Left colon (tissue), 2 donors: ENCODE measurements at places on chromosomes 7 and 10. TPM values are rescaled to one million over a fixed set of nuclear protein-coding genes. Genes with fewer than 3 reads are reported as not detected.

The TRIM50 gene
- 0.28 TPM for total RNA-seq

The ADCY1 gene
- total RNA-seq = 1.2 TPM

The CYP2C9 gene
- total RNA-seq = 7.1 TPM

DNA sequence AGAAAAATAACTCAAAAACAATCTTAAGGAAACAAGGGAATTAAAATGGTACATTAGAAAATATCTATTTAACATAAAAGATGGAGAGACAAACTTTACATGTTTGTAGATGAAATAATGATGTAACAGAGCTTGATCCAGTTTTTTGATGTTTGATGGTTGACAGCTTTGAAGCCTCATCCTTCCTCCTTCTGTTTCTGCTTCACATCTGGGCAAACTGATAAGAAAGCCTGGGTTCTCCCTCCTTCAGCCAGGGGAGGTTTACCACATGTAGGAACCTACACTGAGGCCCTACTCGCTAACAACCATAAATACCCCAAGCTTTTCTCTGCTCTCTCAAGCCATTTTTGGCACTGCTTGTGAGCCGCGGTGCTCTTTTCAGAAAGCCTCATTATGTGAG is 82.8 kb upstream of the ZNF32 start:
- DNase-seq = no peak

DNA sequence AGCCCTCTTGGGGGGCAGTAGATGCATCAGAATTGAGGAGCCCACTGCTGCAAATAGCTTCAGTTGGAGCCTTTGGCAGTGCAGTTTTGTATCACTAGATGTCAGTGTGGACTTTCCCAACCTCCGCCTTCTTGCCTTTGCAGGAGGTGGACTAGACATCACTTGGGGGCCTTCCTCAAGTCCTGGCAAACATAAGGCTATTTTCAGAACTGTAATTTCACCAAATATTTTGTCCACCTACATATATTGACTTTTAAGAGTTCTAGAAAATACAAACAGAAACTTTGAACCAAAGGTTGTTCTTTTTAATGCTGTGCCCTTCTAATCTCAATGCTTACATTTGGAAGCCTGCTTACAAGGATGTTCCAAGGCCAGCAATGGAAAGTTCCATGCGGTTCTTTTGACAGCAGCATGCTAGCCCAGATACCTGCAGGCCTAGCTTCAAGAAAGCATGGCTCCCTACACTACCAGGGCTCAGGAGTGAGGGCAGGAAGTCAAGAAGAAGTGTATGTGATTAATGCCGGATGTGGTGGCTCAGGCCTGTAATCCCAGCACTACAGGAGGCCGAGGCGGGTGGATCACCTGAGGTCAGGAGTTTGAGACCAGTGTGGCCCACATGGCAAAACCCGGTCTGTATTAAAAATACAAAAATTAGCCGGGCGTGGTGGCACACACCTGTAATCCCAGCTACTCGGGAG is 8.0 kb upstream of the ZNRF2 start:
- no peak for DNase-seq

GRCh38 chr7:106947244-106947728 is 82.2 kb downstream of the PIK3CG start:
- DNase-seq = no peak

- no peak for DNase-seq
Measured at GRCh38 chr7:81165070-81165469, 246.2 kb upstream of the SEMA3C start.

DNA sequence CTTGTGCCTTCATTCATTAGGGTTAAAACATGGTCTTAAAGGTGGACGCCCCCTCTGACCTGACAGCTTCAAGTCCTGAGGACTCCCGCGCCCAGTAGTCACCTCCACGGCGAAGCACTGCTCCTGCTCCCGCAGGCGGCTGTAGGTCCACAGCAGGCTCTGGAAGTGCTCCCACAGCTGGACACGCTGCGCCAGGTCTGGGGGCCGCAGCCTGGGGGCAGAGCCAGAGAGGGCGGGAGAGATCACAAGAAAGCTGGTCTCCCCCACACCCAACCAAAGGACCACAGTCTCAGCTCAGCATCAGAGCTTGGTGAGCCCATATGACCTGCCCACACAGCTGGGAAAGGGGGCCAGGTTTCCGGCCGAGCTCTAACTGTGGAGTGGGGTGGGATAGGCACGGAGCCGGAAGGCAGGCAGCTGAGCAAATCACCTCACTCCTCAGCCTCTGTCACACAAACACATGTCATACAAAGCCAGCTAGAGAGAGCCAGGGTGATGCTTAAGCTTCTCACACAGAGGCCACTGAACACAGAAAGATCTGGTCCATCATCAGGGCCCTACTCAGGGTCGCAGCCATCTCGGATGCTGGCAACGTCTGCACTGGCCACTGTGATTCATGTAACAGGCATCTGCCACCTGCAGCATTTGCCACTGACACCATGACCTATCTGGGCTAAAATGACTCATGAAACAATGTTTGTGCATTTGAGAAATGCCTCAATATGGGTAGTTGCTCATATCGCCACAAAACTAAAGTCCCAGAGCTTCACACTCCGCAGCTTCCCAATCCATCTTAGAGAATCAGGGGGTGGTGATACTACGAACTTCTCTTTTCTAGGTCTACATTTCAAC is 12.6 kb downstream of the HPS1 start:
- DNase-seq = no peak

- DNase-seq = peak; percentile 34
Measured at GRCh38 chr7:104231054-104232046, 23.5 kb upstream of the ORC5 start.

DNA sequence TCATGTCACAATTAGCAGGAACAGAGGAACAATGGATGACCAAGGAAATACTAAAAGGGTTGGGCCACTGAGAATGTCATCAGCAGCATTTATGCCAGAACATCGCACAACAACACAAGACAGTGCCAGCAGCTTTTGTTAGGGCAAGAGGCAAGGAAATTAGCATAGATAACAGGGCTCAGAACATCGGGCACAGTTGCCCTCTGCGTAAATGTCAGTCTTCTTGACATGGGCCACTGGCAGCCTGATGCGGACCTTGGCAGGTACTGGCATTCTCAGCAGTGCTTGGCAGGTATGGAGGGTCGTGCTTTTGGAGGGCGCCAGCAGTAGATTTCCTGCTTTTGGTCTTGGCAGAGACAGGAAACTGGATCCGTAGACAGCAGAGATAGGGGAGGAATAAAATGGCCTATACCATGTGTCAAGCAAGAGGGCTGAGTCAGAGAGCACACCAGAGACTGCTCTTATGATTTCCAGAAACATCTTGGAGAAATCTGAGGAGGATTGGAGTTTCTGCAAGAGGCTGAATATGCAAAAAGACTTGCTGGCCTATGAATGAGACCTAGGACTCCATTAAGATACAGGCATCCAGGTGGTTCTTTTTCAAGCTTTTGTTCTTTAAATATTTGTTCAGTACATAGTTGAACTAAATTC is 371.5 kb upstream of the MTPN start:
- no peak for DNase-seq

DNA sequence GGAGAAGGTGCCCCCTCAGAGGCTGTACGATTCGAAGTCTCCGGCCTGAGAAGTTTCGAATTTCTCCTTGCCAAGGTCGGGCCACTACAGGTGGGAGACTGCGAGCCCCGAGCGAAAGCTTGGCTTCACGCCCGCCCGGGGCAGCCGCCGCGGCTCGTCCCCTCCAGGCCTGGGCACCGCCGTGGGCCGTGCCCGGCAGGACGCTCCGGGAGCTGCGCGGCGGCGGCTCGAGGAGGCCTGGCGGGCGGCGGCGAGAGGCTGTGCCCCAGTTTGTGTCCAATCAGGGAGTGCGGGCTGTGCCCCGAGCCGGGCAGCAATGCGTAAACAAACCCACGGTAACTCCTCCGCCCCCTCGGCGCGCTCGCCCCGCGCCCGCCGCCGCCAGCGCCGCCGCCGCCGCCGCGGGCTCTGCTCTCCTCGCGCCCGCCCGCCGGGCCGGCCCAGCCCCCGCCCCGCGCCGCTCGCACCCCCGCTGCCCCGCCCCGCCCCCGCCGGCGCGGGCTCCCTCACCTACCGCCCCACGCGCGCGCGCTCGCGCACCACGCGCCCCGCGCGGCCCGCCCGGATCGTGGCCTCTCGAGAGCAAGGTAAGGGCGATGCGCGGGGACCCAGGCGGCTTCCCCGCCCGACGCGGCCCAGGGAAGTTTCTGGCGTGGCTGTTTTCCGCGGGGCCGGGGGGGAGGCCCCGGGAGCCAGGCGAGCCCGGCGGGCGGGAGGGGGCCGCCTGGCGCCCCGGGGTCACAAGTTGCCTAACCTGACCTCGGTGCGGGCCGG is 57.8 kb upstream of the PCGF5 start:
- DNase-seq = peak; percentile 80

DNA sequence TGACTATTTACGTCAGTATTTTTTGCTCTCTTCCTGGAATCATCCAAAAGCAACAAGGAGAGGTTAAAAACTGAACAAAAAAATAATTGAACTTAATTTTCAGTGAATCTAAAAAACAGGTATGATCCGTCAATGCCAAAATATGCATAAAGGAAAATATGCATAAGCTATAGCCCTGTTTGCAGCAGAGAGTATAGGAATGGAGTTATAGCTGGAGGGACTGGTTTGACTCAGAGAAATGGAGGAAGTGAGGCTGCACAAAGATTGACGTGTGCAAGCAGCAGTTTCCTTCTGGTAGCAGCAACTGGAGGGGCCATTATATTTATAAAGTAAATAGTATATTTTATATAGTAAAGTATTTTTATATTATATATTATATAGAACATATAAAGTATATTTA is 37.1 kb downstream of the GNG11 start:
- DNase-seq = no peak

- peak; percentile 69 for DNase-seq
Measured at GRCh38 chr10:125911990-125912389, 15.6 kb downstream of the FANK1 start.

DNA sequence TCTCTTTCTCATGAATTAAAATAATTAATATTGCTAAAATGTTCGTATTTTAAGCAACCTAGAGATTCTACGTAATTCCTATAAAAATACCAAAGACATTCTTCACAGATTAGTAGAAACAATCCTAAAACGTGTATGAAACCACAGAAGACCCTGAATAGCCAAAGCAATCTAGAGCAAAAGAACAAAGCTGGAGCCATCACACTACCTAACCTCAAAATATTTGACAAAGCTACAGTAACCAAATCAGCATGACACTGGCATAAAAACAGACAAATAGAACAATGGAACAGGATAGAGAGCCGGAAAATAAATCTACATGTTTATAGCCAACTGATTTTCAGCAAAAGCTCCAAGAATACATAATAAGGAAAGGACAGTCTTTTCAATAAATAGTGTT is 105.5 kb upstream of the PTN start:
- DNase-seq = no peak

- DNase-seq = no peak
Measured at GRCh38 chr10:69710008-69710888, 80.2 kb downstream of the FAM241B start.

GRCh38 chr10:8336629-8337331 is 282.3 kb downstream of the GATA3 start:
- no peak for DNase-seq

DNA sequence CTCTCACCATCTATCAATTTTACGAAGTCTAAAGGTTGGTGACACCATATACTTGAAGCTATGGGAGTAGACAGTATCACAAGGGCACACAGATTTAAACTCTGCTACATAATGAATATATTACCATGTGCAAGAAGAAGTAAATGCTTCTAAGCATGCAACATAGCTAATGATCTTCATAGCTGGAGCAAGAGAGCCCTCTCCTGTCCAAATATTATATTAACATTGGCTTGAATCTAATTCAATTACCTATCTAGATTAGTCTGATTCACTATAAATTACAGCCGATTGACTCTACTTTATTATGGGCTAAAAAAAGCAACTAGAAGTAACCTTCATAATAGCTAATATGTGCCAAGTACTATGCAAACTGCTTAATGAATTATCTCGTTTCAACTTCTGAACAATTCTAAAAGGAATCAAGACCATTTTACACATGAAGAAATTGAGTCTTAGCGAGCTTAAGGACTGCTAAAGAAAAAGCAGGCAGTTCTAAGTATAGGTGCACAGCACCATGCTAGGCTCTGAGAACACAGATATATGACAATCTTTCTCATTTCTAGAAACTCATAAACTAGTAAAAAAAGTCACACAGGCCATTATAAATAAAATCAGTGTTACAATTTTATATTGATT is 21.9 kb downstream of the FRA10AC1 start:
- no peak for DNase-seq

DNA sequence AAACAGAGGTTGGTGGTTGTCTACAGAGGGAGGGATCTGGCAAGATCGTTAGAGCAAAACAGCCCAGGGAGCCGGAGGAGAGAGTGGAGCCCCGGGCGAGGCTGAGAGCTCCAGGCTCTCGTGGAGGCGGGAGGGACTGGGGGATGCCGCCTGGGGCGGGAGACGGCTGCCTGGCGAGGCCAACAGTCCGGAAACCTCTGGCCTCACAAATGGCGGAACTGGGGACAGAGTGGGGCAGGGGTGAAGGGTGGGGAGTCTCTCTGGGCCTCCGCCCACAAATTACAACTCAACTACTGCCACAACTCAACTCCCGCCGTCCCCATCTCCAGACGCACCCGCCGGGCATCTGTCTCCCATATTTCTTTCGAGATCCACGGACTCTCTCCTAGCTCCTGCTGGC is 47.7 kb downstream of the CLEC2L start:
- no peak for DNase-seq

DNA sequence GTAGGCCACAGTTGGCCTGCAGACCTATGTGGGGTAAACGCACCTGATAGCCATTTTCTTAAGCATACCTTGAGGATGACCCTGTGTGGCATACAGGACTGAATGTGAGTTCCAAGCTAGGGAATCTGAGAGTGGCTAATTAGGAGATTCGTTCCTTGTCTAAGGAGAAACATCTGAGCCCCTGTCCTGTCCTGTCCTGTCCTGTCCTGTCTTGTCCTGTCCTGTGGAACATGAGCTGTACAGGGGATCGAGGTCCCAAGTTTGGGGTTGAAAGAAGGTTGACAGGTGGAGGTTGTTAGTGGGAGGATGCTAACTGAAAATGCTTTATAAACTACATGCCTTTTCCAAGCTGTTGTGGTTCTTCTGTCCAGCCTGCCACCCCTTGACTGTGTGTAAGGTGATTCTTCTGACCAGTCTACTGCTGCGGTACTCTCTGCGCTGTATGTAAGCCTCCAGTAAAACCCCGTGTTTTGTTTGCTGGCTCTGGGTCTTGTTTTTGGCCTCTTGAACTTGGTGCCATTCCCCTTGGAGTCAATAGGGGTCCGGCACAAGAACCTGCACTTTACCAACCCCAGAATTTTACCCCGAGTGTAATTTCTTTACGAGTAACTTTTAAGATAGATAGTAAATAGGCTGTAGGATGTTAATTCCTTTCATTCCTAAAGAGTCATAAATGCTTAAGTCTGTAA is 26.4 kb downstream of the ZNRF2 start:
- no peak for DNase-seq

DNA sequence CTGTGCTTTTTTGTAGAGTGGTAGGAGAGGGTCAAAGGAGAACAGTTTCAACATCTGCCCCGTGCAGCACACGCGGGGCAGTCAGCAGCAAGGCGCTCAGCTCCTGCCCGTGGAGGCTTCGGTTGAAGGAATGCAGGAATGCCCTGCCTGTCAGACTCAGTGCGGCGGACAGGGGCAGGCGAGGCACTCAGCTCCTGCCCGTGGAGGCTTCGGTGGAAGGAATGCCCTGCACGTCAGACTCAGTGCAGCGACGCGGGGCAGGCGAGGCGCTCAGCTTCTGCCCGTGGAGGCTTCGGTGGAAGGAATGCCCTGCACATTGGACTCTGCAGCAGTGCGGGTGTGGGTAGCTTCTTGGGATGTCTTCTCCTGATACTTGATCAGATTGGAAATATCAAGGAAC is 37.0 kb downstream of the PPP2R2D start:
- no peak for DNase-seq

GRCh38 chr7:156113731-156114130 is 301.5 kb upstream of the SHH start:
- no peak for DNase-seq

- no peak for DNase-seq
Measured at GRCh38 chr10:71124921-71125748, 87.2 kb upstream of the UNC5B start.
